ENCODE measurements at places on chromosomes 5 and 9. TPM values are rescaled to one million over a fixed set of nuclear protein-coding genes. Genes with fewer than 3 reads are reported as not detected.

- no peak for DNase-seq
Observed at GRCh38 chr5:115415143-115415491, 118.7 kb upstream of the CCDC112 start.

GRCh38 chr9:82882748-82883147, 180.2 kb downstream of the RASEF start:
- no peak for DNase-seq

DNA sequence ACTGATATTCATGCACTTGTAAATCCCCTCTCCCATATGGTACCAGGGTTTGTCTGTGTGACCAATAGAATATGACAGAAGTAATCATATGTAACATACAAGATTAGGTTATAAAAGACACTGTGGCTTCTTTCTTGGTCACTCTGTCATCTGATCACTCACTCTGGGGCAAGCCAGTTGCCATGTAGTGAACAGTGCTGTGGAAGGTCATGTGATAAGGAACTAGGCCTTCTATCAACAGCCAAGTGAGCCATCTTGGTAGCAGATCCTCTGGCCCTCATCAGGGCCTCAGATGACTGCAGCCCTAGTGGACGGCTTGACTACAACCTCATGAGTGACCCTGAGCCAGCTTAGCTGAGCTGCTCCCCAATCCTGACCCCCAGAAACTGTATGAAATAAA, 30.0 kb upstream of the MATR3 start:
- DNase-seq = no peak

GRCh38 chr5:117110548-117110947, 535.9 kb upstream of the SEMA6A start:
- DNase-seq = no peak

GRCh38 chr9:134195558-134195957, 31.2 kb upstream of the RNU6ATAC start:
- DNase-seq = no peak

Gene ARL14EPL
- not detected for total RNA-seq

Gene CEL
- 1.3 TPM for total RNA-seq

DNA sequence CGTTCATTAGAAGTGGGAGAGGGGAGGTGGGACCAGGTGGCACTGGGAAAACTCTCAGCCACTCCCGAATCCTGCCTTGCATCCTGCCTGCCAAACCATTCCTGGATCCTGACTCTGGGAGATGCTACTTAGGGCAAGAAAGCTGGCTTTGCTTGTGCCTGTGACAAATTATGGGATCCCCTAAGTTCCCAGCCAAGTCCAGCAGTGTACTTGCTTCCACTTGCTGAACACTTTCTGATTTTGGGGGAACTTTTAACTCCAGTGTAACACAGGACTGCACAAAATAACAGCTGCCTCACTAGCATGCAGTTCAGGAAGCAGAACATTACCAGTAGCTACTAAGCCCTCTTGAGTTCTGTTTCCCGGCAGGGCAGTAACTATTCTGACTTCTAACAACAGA, 12.5 kb upstream of the NKX2-5 start:
- no peak for DNase-seq

DNA sequence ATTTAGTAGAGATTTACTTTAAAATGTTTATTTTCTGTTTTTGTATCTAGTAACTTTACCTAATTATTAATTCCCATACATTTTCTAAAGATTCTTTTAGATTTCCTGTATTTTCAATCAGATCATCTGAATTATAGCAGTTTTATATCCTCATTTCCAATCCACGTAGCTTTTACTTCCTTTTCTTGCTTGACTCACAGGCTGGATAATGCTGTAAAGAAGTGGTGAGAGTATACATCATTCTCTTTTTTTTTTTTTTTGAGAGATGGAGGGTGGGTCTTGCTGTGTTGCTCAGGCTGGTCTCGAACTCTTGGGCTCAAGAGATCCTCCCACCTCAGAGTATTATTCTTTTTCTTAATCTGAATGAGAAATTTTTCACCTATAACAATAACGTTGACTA, 11.2 kb upstream of the SETX start:
- DNase-seq = no peak

Gene NAIP
- total RNA-seq = 9.7 TPM

GRCh38 chr5:72644296-72644695, 137.1 kb upstream of the ZNF366 start:
- DNase-seq = no peak

DNA sequence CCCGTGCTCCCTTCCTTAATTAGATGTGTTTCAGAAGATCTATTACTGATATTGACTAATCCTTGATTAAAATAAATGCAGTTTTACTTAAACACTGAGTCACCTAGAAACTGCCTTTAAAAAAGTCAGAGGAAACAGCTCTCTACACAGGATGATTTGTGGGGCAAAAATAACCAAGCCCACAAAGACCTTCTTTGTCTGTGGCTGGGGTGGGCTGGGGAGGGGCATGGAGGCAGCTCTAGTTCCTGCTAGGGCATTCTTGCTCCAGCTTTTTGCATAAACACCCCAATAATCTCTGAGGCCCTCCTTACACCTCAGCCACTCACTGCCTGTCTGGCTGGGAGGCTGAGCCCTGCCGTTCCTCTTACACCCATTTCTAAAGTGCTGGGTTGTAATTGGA, 227.6 kb upstream of the DAP start:
- peak; percentile 67 for DNase-seq

DNA sequence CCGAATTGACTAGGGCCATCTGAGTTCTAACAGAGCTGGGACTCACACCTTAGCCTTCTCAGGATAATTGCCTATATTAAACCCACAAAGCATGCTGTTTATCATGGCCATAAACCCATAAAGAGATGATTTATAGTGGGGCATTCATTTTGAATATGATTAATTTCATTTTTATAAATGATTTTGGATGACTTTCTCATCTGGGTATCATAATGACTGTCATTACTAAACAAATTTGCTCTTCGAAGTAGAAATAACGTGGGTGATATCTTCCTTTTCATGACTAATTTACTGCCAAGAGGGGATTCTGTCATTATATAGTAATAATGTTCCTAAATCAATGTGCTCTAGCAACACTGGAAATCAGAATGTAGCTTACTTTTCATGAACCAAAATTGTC, 498.2 kb downstream of the CDH12 start:
- no peak for DNase-seq

GRCh38 chr9:123863164-123863855, 66.6 kb downstream of the DENND1A start:
- DNase-seq = no peak

DNA sequence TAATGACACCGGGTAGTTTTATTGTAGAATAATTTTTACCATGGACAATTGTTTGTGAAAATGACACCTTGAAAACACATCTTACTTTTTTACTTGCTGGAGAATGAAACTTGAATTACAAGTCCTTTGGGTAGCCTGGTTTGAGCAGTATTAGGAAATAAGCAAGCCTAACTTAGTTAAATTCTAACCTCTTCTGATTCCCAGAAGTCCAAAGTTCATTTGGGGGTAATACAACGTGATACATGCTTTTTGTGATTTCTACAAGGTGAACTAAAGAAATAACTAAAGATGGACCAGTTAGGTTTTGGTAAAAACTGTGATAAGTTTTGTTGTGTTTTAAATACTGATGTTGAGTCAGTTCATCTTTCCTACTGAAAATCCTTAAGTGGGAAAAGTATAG, 135.4 kb upstream of the DMRT1 start:
- no peak for DNase-seq

GRCh38 chr9:120567081-120567480, 12.9 kb downstream of the CDK5RAP2 start:
- no peak for DNase-seq

DNA sequence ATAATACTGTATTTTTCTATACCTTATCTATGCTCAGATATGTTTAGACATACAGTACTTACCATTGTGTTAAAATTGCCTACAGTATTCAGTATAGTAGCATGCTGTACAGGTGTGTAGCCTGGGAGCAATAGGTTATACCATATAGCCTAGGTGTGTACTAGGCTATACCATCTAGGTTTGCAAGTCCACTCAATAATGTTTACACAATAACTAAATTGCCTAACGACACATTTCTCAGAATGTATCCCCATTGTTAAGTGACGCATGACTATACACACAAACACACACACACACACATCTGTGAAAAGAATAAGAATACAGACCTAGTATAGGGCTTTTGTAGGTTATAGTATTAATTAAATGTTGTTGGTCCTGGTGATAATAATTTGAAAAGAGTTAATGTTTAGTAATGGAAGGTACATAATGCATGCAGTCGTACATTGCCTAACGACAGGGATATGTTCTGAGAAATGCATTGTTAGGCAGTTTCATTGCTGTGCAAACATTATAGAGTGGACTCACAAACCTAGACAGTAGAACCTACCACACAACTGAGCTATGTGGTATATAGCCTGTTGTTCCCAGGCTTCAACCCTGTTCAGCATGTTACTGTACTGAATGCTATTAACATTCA, 13.6 kb downstream of the TDRD7 start:
- DNase-seq = no peak

GRCh38 chr9:110257956-110258355, 1.6 kb upstream of the TXN start:
- no peak for DNase-seq

DNA sequence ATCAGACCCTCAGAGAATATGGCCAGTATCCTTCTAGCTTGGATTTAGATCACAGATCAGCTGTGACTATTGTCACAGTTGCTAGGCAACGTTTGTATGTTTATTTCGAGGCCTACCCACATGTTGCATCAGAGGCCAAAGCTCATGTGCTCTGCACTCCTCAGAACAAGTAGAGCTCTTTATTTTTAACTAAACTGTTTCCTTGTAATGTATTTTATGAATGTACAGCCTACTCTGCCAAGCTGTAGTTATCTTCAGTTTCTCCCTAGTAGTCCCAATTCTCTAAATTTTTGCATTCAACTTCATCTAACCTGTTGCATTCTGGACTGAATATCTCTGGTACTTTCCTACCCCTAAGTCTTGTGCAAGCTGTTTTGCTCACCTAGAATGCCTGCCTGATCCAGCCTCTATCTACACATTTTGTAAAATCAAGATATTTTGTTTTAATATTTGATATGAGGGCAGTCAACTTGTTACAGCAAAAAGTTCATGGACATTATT, 52.8 kb downstream of the CAST start:
- peak; percentile 74 for DNase-seq

- peak; percentile 31 for DNase-seq
Observed at GRCh38 chr9:93684806-93685543, 108.6 kb downstream of the PHF2 start.

DNA sequence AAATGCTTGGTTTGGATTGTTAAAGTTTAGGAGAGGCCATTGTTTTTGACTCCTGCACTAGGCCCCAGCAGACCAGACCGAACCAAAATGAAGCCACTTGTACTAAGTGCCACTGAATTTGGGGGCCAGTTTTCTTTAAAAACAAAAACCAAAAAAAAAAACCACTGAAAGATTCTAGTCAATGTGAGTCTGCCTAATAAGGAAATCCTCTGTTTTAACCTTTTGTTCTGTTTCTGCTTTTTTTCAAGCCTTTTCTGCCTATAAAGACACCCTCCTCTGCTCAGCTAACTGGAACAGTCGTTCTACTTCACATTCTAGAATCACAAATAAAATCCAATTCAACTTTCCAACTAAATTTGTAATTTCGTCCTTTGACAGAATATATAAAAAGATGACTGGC, 64.9 kb downstream of the SERINC5 start:
- DNase-seq = no peak

GRCh38 chr9:116072046-116072445, 81.5 kb upstream of the PAPPA start:
- DNase-seq = no peak

Gene FRMPD1
- total RNA-seq = under 0.01 TPM

DNA sequence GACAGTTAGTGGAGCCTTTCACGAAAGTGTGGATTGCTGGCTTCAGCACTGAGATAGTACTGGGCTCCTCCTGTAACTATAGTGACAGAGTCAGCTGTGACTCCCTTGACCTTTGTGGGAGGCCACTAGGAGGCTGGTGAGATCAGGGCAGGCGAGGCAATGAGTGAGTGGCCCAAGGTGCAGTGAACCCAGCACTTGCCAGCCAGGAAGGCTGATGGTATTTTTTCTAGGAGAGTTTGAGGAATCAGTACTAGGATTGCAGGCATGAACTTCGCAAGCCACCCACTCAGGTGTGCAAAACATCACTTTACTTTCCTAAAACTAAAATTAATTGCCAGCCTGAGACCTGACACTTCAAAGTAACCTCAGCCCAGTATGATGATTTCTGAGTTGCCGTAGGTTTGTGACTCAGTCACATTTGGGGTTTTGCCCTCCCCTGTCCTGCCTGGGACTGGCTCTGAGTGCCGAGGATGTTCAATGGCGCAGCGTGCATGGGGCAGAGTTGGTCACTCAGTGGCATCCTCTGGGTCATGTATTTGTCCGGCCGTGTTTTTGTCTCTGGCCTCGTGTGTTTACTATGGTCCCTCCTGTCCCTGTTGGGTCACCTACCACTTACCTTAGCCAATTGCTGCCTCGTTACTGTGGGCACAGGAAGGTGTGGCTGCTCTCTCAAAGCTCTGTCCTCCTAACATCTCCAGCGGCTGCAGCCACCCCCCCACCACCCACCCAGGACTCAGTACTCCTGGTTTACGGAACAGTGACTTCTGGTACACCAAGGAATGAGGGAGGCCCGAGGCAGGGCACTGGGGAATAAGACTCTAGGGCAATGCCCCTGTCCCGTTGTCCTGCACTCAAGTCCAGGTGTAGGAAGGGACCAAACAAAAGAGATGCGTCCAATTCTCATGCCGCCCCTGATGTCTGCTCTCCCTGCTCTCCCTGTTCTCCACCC, 67.2 kb downstream of the IL31RA start:
- no peak for DNase-seq

Gene ISOC1
- total RNA-seq = 15.3 TPM

DNA sequence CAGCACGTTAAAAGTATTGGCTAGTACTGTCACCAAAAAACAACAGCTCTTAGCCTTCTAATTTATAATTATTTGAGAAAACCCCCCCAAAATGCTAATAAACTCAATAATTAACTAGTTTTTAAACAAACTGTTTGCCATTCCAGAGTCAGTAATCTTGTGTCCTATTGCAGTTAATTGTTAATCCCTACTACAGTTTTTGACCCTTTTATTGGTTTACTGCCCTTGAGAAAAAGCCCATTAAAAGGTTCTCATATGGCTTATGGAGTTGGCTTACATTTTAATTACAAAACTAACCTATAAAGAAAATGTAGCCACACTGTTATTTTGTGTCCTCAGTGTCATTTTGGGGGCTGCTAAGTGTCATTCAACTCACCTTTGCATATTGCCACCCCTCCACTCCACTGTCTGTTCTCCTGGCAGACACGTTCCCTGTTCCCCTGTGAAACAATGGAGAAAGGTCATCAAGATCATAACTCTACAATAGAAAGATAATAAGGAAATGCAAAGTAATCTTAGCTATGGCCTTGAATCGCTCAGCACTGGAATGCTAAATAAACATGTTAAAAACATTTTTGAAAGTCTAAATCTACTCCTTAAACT, 51.6 kb upstream of the TXNDC8 start:
- no peak for DNase-seq

- no peak for DNase-seq
Observed at GRCh38 chr9:112809351-112809848, 58.8 kb downstream of the SNX30 start.
